ENCODE measurements at places on chromosomes 4 and X.

DNA sequence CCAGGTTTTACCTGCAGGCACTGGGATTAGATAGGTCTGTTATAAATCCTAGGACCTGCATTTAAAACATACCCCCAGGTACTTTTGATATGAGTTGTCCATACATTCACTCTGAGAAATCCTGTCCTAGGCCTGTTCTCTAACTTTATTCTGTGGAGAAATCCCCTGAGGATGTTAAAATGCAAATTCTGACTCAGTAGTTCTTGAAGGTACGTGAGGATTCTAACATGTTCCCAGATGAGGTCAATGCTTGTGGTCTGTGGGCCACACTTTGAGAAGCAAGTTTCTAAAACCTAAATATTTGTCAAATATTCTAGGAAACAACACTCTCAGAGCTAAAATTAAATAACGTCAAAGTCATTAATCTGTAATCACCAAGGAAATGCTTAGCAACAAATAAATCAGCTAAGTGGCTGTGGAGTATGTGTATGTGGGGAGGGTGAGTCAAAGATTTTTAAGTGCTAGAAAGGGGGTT is 101.3 kb upstream of the MAGEB16 start:
- DNase-seq, result no peak

GRCh38 chr4:38088321-38088720 is 128.1 kb downstream of the PTTG2 start:
- no peak for DNase-seq

GRCh38 chr4:24224446-24224845 is 334.6 kb upstream of the PPARGC1A start:
- no peak for DNase-seq

DNA sequence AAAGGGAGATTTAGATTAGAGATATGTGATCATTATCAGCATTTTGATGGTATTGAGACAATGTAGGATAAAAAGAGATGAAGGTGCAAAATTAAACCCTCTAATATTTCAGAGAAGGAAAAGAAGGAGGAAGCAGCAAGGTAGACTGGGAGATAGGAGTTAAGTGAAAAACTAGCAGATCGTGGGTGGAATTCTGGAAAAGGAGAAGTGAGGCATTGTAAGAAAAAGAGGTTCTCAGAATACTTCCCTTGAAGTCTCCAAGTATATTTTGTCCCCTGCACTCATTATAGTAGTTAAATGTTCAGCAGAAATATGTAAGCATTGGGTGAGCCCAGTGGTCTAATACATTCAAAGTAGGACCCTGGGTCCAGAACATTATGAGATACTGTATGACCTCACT is 30.3 kb downstream of the COPS4 start:
- no peak for DNase-seq

DNA sequence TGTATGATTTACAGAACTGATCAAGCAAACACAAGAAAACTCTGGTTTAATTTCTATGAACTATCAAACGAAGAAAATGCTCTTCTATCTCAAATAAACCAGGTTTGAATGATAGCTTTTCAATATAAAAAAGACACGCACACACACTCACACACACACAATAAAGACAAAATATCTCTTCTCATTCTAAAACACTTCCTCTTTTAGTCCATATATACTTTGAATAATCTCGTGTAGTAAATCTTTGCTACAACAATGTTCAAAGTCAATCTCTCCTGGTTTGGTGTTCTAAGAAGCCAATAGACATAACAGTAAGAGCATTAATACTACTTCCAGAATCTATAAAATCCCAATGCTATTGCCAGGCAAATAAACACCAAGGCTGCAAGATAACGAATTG is 13.3 kb downstream of the CXCL2 start:
- DNase-seq, result no peak

DNA sequence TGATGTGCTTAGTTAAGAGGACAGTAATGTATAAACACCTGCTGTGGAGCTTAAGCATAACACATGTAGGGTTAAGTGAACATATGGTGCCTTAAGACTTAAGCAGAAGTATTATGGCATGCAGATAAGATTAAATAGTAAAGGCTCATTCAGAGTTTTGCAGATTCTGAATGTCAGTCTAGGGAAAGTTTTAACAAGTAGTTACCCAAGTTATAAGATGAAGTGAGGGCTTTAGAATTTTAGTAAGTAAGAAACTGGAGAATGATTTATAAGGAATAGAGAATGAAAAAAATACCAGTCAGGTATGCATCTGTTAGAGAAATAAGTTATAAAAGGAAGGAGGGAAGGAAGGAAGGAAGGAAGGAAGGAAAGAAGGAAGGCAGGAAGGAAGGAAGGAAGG is 902.1 kb downstream of the TRAM1L1 start:
- no peak for DNase-seq

GRCh38 chrX:98409867-98410266 is 1526.2 kb downstream of the RPA4 start:
- no peak for DNase-seq

- DNase-seq, result no peak
These were observed 27.4 kb upstream of the TMPRSS11B start for GRCh38 chr4:68272860-68273259.

- DNase-seq, result no peak
These were observed 6.0 kb downstream of the NOA1 start for GRCh38 chr4:56971383-56971782.

DNA sequence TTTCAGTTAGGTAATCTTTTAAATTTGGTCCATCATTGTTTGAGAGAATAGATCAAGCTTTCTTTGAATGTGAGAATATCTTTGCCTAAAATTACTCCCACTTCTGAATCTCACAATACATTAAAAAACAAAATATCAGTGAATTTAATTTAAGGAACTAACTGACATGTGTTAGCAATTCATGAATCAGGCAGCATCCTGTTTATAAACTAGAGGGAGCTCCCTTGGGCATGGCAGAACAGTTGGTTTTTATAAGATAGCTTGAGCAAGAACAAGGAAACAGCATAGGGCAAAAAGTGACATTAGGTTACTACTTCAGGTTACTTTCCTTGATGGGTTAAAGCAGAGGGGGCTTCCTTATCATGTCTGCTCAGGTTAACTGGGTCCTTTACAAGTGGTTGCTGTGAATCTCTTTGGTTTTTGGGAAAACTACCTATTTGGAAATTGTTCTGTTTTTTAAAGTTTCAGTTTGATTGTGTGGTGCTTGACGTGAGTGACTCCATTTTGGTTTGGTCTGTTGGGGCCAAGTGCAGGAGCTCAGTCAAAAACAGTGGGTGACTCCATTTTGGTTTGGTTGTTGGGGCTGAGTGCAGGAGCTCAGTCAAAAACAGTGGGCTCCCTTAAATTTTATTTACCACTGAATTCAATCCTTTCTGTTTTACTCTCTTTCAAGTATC is 68.0 kb downstream of the PPEF2 start:
- DNase-seq, result no peak

DNA sequence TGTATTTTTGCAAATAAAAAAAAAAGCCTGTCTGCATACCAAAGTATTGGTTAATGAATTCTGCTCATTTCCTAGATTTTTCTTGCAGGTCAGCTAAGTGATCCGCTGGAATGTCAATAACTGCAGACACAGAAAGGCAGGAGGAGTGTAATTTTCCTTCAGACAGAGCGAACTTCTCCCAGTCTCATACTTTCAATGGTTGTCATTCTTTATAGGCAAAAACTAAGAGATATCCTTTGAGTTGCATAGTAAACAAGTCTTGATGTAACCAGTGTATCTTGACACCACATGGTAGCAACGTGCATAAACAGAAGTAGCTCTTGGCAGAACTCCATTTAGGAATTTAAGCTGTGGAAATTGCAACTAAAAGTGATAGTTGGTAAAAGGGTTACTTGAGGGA is 8.2 kb downstream of the CAPN6 start:
- DNase-seq, result no peak

GRCh38 chr4:55069248-55069647 is 56.1 kb downstream of the KDR start:
- no peak for DNase-seq

GRCh38 chr4:110062166-110062565 is 136.2 kb downstream of the ELOVL6 start:
- DNase-seq, result no peak

GRCh38 chr4:57195622-57196021 is 85.4 kb upstream of the IGFBP7 start:
- DNase-seq, result no peak

- DNase-seq, result no peak
These were observed 126.0 kb downstream of the TENM3 start for GRCh38 chr4:182369211-182369610.

GRCh38 chr4:163544407-163545038 is 50.0 kb downstream of the TMA16 start:
- DNase-seq, result no peak

- DNase-seq, result no peak
These were observed 306.9 kb upstream of the ARSJ start for GRCh38 chr4:114286262-114286810.

DNA sequence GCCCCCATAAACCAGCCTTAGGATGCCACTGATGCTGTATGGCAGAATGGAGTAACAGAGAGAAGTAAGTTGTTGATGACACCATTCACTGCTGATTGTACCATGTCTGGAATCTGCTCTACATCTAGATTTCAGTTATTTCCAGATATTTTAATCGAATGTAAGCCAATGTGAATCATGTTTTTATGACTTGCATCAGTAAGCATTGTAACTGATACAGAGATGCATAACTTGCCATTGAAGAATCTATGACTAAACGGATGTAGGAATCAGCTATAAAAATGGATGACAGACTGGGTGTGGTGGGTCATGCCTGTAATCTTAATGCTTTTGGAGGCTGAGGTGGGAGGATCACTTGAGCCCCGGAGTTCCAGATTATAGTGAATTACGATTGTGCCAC is 161.0 kb upstream of the GATB start:
- DNase-seq, result no peak

GRCh38 chr4:42331914-42332368 is 65.3 kb upstream of the SHISA3 start:
- no peak for DNase-seq

GRCh38 chrX:30495468-30495867 is 82.1 kb downstream of the TASL start:
- DNase-seq, result no peak

- no peak for DNase-seq
These were observed 424.2 kb downstream of the FGF13 start for GRCh38 chrX:138287205-138287877.

DNA sequence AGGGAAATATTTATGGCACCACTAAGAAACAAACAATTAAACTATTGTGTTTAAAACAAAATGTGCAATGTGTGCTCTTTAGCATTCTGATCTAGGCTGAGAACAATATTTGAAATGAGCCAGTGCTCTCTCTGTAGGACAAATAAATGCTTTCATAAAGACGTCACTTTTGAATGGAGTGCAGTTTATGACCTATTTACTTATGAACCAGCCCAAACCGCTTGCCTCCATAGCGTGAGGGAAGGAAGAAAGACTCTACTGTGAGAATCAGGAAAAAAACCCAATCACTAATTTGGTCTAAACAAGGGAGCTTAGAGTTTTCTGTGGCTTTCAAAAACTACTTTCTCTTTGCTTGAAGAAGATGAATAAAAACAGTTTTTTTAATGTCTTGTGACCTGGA is 39.4 kb downstream of the SAT1 start:
- no peak for DNase-seq

DNA sequence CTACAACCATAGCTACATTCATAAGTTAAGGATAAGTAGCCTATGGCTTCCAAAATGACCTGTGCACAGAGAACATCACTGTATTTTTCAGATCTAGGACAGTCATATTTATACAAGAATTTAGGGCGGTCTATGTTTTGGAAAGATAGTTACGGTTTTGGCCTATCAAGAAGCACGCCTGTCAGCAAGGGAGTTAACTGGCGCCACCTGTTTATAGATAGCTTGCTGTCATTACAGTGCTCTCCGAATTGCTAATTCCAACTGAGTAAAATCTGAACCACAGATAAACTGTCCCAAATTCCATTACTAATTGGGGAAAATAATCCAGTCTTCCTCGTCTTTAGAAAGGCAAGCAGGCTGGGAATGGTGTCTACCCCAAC is 646 bp downstream of the ABCB7 start:
- no peak for DNase-seq

- DNase-seq, result no peak
These were observed 67.4 kb downstream of the CNGA2 start for GRCh38 chrX:151801980-151802379.
